CD4-positive, CD25-positive, alpha-beta regulatory T cell (primary cell): ENCODE measurements at places on chromosomes 2 and 18. TPM values are rescaled to one million over a fixed set of nuclear protein-coding genes. Genes with fewer than 3 reads are reported as not detected.

Gene GBX2
- polyA plus RNA-seq, result not detected

Gene IL36B
- not detected for polyA plus RNA-seq

Gene GPR35
- 0.24 TPM for polyA plus RNA-seq

Gene MAT2A
- 82.2 TPM for polyA plus RNA-seq

Gene ZAP70
- polyA plus RNA-seq, result 127 TPM

Gene NIFK
- 82.5 TPM for polyA plus RNA-seq

Gene SCG2
- not detected for polyA plus RNA-seq

Gene KCNG2
- polyA plus RNA-seq, result not detected

Gene TXNDC2
- not detected for polyA plus RNA-seq
